ENCODE measurements at places on chromosomes 2 and 18.

- no peak for DNase-seq
Observed at GRCh38 chr2:223081789-223082188, 29.8 kb downstream of the KCNE4 start.

DNA sequence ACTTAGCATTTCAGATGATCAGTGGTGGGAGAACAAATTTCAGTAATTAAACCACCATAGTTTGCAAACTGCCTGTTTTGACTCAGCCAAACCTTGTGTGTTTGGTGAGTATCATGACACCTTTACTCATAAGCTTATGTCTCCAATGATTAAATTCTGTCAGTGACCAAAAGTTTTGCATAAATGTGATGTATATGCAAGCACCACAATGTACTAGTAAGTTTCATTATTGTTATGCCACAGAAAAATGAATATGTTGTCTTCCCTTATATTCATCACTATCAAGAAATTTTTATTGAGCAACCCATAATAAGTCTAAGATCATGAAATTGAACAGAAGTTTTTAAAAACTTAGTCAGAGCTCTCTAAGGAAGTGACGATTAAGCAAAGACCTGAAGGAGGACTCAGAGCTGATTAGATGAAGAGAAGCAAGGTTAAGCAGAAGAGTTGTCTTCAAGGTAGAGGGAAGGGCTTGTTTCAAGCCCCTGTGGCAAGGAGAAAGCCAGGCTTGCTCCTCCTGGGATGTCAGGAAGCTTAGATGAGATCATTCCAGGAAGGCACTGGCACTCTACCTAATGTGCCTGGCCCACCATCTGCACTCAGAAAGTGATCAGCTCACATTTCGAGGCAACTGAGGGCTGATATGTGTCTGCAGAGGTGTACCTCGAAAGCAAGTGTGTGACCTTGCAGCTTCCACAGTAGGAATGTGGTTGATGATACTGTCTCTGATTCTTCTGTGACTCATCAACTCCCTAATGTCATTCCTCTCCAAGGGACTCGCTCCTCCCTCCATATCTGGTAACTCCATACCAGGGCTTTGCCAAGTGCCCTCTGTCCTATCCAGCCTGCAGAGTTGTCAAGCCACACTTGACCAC is 54.7 kb downstream of the KCTD18 start:
- peak; percentile 87 for DNase-seq

GRCh38 chr2:164898475-164898874 is 56.9 kb downstream of the SLC38A11 start:
- DNase-seq, result no peak

DNA sequence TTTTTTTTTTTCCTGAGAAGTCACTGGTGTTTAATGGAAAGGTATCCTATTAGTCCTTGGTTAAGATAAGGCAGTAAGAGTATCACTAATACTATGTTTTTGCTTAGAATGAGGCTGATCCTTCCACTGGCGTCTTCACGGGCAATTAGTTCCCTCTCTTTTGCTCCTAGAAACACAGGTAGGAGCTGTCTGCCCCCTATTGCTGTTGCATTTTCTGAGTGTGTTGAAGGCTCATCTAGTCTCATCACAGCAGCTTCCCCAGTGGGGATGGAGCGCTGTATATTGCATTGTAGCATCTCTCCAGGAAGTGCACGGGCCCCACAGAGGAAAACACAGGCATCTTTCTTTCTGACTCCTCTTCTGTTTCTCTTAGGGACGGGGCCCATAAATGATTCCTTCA is 145.0 kb downstream of the NAPG start:
- no peak for DNase-seq

DNA sequence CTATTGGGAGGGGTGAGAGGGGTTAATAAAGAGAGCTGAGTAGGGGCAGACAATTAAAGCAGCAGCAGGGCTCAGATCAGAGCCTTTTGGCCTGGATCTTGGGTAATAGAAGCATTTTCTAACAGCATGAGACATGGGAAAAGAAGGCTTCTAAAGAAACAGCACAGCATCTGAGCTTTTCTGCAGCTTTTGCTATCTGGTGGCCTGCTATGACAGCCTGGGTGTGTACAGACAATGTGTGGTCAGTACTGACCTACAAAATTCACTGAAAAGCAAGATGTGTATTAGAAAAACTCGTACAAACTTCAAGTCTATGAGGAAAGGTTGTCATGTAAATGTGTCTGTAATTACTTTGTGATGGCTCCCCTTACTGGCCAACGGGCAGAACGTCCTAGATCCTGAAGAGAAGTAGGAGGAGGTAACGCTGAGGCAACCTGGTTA is 95.6 kb downstream of the GALNT3 start:
- peak; percentile 14 for DNase-seq

- no peak for DNase-seq
Observed at GRCh38 chr2:95401480-95401879, 1.0 kb upstream of the FAHD2A start.

DNA sequence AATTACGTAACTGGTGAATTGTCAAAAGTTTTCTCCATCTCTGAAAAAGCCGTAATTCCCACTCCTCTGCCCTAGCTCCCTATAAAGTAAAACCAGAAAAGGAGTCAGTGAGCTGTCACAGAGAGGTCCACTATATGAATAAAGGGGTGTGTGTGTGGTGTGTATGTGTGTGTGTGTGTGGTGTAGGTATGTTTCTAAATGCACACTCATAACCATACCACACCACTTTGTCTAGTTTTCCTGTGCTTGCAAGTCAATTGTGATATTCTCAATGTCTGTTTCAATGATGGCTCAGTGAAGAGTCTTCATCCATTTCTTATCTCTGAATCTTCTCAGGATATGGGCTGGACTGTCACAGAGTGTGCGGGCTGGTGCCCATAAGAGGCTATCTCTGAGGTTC is 54.8 kb upstream of the CCDC68 start:
- DNase-seq, result peak; percentile 14

DNA sequence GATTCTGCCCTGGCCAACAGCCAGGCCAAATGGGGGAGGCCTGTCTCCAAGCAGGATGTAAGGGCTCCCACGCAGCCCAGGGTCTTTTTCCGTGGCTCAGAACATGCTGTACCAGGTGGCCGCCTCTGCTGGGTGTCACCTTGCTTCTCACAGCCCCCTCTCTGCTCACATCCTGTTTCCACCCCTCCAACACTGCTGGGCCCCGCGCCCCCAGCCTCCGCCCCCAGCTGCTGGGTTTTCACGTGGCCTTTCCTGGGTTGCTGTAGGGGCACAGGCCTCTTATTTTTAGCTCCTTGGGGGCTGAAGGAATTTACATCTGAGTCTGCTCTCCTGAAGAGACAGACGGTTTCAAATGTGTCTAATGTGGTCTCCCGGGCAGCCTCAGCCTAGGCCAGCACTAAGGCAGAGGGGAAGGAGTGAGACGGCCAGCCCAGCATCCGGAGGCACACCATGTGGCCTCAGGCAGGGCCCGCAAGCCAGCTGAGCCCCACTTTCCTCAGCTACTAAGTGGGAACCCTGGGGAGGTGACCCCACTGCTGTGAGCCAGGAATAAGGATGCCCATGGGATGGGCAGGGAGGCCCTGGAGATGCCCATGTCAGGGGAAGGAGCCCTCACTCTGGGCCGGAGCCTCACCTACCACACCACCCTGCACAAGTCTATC is 18.7 kb upstream of the DUSP2 start:
- DNase-seq, result no peak

DNA sequence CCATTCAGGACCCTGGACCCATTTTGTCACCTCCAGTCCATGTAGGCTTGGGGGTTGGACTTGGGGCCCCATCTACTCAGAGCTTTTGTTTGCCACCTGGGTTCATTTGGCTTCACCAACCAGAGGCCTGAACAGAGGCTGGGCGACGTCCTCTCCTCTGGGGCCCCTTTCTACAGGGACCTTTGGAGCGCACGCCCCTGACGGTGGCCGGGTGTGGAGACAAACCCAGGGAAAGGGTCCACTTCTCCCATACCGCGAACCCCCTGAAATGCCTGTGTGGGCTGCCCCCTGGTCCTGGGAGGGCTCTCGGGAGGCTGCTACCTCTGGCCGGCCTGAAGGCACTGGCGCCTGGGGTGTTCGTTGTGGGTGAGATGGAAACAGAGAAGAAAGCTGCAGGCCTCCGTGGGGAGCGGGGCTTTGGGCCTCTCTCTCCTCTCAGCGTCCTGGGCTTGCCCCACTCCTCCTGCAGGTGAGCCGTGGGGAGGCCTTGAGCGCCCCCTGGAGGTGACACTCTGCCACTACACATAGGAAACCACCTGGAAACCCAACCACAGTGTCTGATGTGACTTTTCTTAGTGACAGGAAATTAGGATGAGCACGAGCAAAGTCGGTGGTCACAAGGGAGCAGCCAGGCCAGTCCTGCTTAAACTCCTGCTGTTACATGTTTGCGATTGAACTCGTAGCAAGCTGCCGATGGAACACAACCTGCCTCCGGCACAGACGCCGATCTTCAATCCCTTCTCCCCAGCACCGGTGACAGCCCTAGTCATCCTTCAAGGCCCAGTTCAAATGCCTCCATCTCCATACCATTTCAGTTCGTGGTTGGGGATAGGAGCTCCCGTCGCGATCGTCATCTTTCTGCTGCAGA is 12.0 kb upstream of the NTSR2 start:
- peak; percentile 66 for DNase-seq

- DNase-seq, result no peak
Observed at GRCh38 chr2:144875290-144875969, 355.5 kb upstream of the ZEB2 start.

DNA sequence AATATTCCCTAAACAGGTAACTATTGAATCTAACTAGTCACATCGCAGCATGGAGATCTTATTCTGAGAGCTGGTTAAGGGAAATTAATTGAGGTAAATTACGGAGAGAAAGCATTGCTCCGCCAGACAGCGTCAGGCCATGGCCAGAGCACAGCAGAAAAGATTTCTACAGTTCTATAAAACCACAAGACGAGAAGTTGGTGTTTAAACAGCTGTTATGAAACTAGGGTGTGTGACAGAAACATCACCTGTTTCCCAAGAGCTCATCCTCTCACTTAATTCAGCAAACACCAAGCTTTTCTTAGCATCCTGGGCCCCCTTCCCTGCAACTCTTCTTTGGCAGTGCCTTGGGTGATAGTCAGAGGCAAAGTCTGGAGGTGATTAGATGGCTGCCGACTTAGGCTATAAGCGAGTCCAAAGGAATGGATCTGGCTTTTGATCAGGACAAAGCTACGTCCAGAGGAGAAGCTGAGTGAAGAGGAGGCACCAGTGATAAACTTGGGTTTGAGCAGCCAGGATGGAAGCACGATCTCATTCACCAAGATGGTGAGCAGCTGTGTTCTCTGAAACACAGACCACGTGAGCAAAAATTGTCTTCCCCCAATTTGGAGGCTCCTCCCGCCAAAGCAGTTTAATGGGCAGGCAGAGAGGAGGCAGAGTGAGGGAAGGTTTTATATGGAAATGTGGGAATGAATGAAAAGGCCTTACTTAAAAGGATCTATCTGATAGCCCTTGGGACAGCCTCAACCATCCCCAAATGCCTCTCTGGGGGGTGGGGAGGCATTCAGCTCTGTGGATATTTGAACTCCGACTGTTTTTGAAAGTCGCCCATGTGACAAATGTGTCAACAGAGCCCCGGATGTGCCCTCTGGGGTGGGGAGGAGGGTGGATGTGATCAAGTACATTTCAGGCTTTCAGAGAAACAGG is 57.8 kb downstream of the PKDCC start:
- DNase-seq, result peak; percentile 87

- DNase-seq, result no peak
Observed at GRCh38 chr2:149613704-149614103, 26.1 kb upstream of the MMADHC start.

DNA sequence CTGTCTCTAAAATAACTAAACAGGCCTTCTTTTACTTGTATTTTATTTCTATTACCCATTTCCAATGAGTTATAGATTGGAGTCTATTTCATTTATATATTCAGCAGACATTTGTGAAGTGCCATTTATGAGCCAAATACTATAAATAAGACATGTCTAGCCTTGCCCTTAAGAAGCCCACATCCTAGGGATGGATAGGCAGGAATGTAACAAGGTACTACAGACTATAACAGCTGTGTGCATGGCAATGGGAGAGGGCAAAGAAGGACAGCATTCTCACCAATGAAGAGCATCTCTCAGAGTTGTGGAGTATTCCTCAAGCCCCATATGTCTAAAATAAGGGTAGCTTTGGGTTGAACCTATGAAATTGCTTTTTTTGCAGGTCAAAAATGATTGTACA is 161.9 kb upstream of the RASGRP3 start:
- no peak for DNase-seq

DNA sequence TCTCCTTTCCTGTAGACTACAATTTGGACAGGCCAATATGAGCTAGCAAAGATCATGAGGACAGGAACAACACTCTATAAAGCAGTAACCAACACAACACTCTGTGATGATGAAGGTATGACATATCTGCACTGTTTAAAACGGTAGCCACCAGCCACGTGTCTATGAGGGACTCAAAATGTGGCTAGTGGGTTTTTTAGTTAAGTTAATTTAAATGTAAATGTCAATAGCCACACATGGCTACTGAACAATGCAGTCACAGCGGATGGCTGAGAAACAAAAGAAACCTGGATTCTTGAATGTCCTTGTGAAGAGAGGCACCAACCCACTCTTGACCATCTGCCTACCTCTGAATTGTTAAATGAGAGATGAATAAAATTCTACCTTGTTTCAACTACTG is 33.9 kb downstream of the FANCL start:
- DNase-seq, result no peak

DNA sequence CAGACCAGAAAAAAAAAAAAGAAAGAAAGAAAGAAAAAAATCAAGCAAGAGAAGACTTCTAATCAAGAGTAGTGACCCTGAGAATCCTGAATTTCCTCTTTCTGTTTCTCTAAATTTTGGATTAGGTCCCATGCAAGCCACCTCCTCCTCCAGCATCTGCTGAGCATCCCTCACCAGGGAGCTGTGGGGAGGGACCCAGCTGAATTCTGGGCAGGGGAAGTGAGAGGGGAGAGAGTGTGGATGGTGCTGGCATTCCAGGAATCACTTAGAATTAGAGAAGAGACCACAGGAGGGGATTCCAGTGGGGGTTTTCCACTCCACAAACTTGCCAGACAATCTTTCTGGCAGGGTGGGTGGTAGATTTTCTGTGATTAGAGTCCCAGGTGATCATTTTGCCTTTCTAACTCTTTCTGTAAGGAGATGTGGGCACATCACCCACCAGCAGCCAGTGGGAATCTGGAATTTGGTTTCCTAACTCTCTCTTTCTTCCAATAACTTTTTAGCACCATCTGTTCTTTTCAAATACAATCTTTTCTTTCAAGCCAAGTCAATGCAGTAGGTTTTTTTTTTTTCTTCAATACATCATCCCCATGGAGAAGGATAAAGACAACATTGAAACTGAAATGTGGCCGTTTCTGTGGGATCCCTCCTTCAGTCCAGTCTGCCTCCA is 279.2 kb downstream of the CLIP4 start:
- no peak for DNase-seq

DNA sequence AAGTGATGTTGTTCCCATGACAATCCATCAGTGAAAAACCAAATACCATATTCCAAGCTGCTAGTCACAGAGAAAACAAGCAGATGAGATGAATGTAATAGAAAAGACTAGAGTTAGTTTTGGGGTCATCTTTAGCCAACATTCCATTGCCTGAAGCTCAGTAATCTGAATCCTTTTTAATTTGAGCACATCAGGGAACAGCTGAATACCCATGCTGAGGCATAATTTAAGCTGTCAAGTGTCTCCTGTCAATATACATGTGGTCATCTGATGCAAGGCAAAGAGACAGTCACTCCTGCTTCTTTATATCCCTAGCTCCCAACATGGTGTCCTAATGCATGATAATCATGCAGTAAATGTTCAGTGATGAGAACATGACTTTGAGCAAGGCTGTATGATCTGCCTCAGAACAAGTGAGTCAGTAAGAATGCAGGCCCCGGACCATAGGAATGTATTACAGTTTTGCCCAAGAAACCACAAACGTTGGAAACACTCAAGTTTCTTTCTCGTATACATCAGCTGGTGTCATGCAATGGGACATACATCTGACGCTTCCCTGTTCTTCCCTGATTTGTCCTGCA is 48.0 kb downstream of the CDK15 start:
- no peak for DNase-seq

- DNase-seq, result no peak
Observed at GRCh38 chr2:15874854-15875804, 65.2 kb upstream of the MYCN start.
